ENCODE measurements at places on chromosomes 6 and 20. TPM values are rescaled to one million over a fixed set of nuclear protein-coding genes. Genes with fewer than 3 reads are reported as not detected.

DNA sequence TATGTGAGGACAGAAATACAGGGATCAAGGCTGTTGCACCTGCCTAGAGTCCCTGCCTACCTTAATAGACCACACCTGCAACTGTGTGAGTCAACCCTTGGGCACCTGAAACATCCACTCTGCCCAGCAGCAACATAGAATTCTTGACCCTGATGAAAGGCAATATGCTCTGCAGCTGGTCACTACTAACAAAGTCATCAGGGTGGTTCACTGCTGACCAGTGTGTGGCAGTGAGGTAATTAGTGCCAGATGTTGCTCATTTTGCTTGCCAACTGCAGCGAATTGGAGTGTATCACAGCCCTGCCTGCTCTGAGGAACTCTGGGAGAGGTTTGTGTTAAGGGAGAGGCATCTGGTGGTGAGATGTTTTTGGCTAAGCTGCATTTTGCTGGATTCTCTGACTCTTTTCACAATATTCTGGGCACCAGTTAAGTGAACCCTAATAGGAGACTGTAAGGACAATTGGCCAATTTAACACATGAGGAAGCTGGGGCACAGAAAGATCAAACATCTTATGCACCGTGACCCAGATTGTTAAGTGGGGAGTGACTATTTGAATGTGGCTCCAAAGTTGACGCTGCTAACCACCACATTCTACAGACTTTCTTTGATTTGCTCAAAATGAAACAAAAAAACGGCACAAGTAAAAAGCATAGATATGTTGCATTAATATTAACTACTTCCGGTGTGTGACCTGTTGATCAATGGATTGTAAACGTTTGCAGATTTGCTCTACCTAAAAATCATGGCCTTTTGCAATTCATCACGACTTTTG lies 61.9 kb upstream of the OPRM1 start:
- H3K36me3 ChIP-seq: no peaks in the 10 kb centered on the region
- H3K27me3 ChIP-seq: no peaks in the 10 kb centered on the region
- no peak overlapping the region for H3K4me3 ChIP-seq
- no peaks in the 10 kb centered on the region for H3K4me1 ChIP-seq

- no peak for DNase-seq
- peaks cover 45% of the 10 kb centered on the region for H3K36me3 ChIP-seq
- H3K27me3 ChIP-seq: no peaks in the 10 kb centered on the region
These were observed 35.3 kb downstream of the EZR start for GRCh38 chr6:158783851-158784250.

- no peaks in the 10 kb centered on the region for H3K4me1 ChIP-seq
- H3K27me3 ChIP-seq: no peaks in the 10 kb centered on the region
- no peak for DNase-seq
- H3K27ac ChIP-seq: no peak overlapping the region
These were observed 234.5 kb downstream of the LY86 start for GRCh38 chr6:6823030-6823429.

DNA sequence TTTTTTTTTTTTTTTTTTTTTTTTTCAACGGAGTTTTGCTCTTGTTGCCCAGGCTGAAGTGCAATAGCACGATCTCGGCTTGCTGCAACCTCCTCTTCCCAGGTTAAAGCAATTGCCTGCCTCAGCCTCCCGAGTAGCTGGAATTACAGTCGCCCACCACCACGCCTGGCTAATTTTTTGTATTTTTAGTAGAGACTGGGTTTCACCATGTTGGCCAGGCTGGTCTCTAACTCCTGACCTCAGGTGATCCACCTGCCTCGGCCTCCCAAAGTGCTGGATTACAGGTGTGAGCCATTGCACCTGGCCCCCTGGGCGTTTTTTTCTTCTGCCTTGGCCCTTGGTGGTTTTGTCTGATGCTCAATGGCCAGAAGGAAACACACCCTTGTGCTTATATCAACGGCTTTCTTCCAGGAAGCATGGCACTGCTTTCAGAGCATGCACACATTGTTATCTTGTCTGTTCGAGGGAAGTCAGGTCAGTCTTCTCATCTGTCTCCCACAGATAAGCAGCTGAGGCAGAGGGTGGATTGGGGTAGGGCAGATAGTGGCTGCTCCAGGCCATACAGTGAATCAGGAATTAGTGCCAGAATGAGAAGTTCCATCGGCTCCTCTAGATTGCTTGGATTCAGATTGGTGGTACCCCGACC lies 203.1 kb downstream of the TSHZ2 start:
- H3K36me3 ChIP-seq: no peaks in the 10 kb centered on the region
- no peak for DNase-seq
- no peak overlapping the region for H3K4me3 ChIP-seq
- no peak overlapping the region for H3K27ac ChIP-seq

DNA sequence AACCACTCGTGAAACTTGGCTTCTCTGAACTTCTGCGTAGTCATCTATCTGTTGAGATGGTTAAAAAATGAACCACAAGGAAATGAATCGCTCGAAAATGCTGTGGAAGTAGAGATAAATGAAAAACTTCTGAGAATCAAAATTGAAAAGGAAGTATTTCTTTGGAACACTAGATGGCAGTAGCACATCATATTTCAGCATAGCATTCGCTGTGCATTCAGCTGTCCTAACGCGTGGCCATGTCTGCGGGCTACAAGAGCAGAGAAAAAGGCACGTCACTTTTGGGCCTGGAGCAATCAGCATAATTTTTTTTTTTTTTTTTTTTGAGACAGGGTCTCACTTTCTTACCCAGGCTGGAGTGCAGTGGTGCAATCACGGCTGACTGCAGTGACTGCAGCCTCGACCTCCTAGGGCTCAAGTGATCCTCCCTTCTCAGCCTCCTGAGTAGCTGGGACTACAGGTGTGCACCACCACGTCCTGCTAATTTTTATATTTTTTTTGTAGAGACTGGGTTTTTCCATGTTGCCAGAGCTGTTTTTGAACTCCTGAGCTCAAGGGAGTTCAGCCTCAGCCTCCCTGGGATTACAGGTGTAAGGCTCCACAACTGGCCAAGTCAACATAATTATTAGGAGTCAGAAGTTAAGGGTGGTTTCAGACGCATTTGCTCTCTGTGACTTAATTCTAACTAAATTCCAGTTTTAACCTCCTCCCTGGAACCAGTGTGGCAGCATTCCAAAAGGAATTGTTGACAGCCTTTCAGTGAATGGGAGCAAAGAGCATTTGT lies 8.8 kb upstream of the PERP start:
- no peak overlapping the region for H3K27ac ChIP-seq
- no peaks in the 10 kb centered on the region for H3K27me3 ChIP-seq
- H3K36me3 ChIP-seq: no peaks in the 10 kb centered on the region
- no peak overlapping the region for H3K4me3 ChIP-seq

DNA sequence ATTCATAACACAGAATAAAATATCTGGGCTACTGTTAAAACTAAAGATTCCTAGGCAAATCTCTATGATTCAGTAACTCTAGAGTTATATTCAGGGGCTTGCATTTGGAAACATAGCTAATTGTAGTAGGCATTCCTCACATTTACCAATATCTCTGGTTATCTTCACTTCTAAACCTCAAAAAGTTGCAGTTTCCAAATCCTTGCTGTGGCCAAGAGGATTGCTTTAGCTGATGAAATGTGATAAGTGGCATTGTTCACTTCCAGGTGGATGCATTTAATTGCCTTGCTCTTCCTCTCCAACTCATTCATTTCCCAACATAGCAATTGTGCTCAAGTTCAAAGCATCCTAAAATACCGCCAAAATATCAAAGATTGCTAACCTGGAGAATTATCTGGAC lies 246.6 kb downstream of the GRIK2 start:
- no peak for DNase-seq
- no peaks in the 10 kb centered on the region for H3K4me1 ChIP-seq
- no peak overlapping the region for H3K4me3 ChIP-seq
- no peak overlapping the region for H3K27ac ChIP-seq

DNA sequence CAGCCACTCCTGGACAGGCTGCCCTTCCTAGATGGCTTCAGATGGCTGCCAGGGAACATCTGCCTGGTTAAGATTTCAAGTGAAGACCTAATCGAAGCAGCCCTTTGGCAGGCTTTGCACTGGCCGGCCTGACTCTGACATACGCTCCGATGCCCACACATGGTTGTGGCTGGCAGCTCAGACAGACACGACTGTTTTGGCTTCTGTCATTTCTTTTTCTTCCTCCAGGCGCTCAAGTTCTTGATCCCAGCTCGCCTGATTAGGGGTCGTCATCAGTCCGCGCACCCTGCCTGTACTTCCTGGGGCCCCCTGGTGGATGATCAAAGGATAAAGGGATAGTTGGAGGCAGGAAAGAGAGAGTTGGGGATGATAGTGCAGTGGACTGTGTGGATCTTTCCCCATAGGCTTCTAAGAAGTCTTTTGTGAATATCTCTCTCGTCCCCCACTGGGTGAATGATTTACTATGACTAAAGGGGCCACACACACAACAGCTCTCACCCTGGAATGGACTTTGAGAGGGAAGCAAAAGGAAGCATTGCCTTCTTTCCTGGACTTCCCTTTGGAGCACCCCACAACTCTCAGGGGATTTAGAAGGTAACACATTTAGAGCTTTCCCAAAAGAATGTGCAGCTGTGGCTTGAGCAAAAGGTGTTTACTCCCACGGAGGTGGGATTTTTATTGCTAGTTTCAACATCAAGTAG lies 21.4 kb upstream of the TRAM2 start:
- no peaks in the 10 kb centered on the region for H3K36me3 ChIP-seq
- no peak overlapping the region for H3K27ac ChIP-seq
- peak overlapping the region; percentile 34 for H3K4me3 ChIP-seq
- no peaks in the 10 kb centered on the region for H3K27me3 ChIP-seq
- peaks cover 27% of the 10 kb centered on the region for H3K4me1 ChIP-seq

DNA sequence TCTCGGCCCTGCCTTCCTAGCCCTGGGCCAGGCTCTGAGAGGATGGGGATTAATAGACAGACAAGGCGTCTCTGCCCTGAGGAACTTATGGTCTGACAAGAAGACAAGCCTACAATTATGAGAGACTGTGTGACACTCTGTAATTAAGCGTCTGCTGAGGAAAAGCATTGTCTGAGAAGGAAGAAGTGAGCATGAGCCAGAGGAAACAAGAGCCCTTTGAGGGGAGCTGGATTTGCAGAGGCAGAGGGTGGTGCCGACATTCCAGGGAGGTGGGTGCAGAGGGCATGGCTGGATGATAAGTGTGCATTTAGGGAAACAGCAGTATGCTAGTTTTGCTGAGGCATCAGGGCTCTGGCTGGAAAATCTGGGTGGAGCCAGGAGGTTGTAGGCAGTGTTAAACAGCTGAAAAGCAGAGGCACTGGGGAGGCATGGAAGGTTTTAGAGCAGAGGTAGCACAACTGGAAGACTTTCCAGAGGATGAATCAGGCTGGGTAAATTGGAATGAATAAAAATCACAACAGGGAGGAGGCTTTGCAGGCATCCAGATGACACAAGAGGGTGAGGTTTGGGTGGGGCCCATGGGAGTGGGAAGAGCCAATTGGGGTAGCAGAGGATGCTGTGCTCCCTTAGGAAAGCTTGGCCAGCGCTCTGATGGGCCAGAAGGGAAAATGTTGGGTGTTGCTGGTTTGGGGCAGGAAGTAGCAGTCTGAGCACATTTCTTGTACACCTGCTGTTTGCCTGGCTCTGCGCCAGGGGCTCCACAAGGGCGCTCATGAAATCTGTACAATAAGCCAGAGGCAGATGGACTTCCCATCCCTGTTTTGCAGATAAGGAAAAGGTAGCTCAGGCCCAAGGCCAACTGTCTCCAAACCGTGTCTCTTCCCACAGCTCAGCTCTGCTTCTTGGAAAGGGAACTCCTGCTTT lies 74.0 kb upstream of the MYL9 start:
- H3K27ac ChIP-seq: peak overlapping the region; percentile 99
- peak; percentile 77 for DNase-seq
- no peak overlapping the region for H3K4me3 ChIP-seq
- H3K27me3 ChIP-seq: no peaks in the 10 kb centered on the region
- no peaks in the 10 kb centered on the region for H3K36me3 ChIP-seq

GRCh38 chr20:11051136-11051535 lies 377.3 kb upstream of the JAG1 start:
- no peaks in the 10 kb centered on the region for H3K27me3 ChIP-seq
- no peak for DNase-seq
- H3K4me3 ChIP-seq: no peak overlapping the region
- H3K36me3 ChIP-seq: no peaks in the 10 kb centered on the region

DNA sequence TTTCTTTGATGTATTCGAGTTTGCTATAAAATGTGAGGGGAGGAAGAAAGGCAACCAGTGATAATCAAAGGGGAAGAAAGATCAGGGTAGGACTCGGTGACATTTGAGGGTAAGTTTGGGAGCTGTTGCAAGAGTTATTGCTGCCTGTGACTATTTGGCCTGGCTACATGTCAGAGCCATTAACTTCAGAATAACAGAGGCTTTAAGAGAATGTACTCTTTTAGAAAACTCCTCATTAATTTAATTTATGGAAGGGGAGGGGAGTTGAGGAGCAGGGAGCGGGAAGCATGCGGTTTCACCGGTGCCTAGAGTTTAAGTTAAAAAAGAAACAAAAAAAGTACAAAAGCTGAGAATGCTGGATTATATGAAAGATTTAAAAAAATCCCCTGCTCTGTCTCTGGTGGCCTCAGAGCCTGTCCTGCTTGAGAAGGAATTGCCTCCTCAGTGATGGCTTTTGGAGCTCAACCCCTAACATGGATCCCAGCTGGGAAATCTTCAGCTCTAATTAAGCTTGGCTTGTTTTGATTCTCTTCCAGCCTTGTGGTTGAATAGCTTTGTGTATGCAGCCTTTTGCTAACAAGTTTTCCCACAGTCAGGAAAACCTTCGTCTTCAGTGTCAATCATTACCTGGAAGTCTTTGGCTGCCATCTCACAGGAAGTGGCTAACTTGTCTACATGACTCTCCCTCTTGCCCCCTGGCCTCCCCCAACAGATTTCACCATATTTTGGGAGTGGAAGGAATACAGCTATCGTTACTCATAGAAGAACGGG lies 238.2 kb downstream of the SOX4 start:
- H3K27ac ChIP-seq: no peak overlapping the region
- no peaks in the 10 kb centered on the region for H3K4me1 ChIP-seq
- H3K4me3 ChIP-seq: no peak overlapping the region
- DNase-seq: no peak

DNA sequence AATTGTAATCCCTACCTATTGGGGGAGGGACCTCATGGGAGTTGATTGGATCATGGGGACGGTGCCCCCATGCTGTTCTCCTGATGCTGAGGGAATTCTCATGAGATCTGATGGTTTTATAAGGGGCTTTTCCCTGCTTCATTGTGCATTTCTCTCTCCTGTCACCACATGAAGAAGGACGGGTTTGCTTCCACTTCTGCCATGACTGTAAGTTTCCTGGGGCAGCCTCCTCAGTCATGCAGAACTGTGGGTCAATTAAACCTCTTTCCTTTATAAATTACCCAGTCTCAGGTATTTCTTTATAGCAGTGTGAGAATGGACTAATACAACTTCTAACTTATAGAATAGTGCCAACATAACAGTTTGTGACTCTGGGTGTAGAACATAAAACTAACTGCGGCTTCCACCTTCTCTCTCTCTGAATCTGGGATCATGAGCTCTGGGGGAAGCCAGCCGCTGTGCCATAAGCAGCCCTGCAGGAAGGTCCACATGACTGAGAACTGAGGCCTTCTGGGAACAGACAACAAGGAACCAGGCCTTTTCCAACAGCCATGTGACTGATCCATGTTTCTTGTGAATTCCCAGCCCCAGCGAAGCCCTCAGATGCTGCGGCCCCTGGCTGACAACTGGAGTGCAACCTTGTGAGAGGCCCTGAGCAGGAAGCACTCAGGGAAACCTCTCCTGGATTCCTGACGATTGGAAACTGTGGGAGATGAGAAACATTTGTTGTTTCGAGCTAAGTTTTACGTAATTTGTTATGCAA lies 3.4 kb upstream of the HLA-A start:
- no peaks in the 10 kb centered on the region for H3K27me3 ChIP-seq
- peaks cover 6% of the 10 kb centered on the region for H3K4me1 ChIP-seq
- no peak overlapping the region for H3K4me3 ChIP-seq
- no peak overlapping the region for H3K27ac ChIP-seq

E2F1 gene
- 0.71 TPM for total RNA-seq

MYMX gene
- not detected for total RNA-seq

RIOK1 gene
- total RNA-seq: 16.4 TPM

SIRPA gene
- total RNA-seq: 21.8 TPM

TAGAP gene
- total RNA-seq: 1.2 TPM

SYNCRIP gene
- 77.5 TPM for total RNA-seq

Measured in sigmoid colon (tissue), 7 donors.